ENCODE measurements at places on chromosomes 3 and 15.
A peak's percentile ranks its signal among the peaks of the same experiment; 100 is the strongest.

GRCh38 chr3:123447749-123448517, 957 bp downstream of the ADCY5 start:
- peak; percentile 17 for DNase-seq

GRCh38 chr3:18870074-18870640, 278.2 kb upstream of the KCNH8 start:
- DNase-seq: no peak

GRCh38 chr15:86573476-86573875, 493.8 kb downstream of the AGBL1 start:
- DNase-seq: no peak

GRCh38 chr15:91268510-91268909, 168.5 kb downstream of the SV2B start:
- DNase-seq: no peak

Data from T-helper 2 cell (primary cell).